Neural progenitor cell (in vitro differentiated cells): ENCODE measurements at places on chromosomes 4 and X. TPM values are rescaled to one million over a fixed set of nuclear protein-coding genes. Genes with fewer than 3 reads are reported as not detected.

The PAGE1 gene
- total RNA-seq, result not detected in 2 replicates

- no peaks in the 10 kb centered on the region for H3K4me1 ChIP-seq
- H3K27ac ChIP-seq, result no peak overlapping the region
- DNase-seq, result no peak
- H3K4me3 ChIP-seq, result no peak overlapping the region
These were observed 186.1 kb downstream of the ENOX2 start for GRCh38 chrX:130716781-130717413.

The FRG2 gene
- total RNA-seq, result not detected in 2 replicates

DNA sequence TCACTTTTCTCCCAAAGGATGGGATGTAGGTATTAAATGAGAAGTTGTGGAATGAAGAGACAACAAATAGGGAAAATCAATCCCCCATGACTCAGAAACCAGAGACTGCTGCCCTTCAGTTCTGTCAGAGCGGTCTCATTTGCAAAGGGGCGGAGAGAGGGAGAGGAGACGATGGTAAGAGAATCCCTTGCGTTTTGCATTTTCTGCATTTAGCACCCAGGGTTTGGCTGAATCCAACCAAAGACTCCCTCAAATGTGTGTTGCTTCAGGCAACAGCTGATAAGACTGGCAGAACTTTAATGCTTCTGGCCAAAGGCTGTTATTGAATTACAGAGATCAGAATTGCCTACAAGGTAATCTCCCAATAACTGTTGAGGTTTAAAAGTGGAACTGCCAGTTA lies 230.2 kb downstream of the EVC2 start:
- H3K4me3 ChIP-seq, result no peak overlapping the region
- H3K27me3 ChIP-seq, result no peaks in the 10 kb centered on the region
- no peak overlapping the region for H3K27ac ChIP-seq
- H3K4me1 ChIP-seq, result no peaks in the 10 kb centered on the region
- DNase-seq, result no peak

- no peak overlapping the region for H3K4me3 ChIP-seq
- no peak overlapping the region for H3K27ac ChIP-seq
- DNase-seq, result no peak
- no peaks in the 10 kb centered on the region for H3K36me3 ChIP-seq
- H3K27me3 ChIP-seq, result no peaks in the 10 kb centered on the region
These were observed 8.4 kb downstream of the CORIN start for GRCh38 chr4:47829438-47829837.

The SSX7 gene
- total RNA-seq, result not detected in 2 replicates

- no peaks in the 10 kb centered on the region for H3K4me1 ChIP-seq
- no peaks in the 10 kb centered on the region for H3K36me3 ChIP-seq
- DNase-seq, result no peak
- H3K4me3 ChIP-seq, result no peak overlapping the region
- H3K27ac ChIP-seq, result no peak overlapping the region
These were observed 385.4 kb downstream of the IL15 start for GRCh38 chr4:142021761-142022160.

The TRIM75 gene
- not detected in 2 replicates for total RNA-seq

The DCAF12L2 gene
- 1.6 and 2.4 TPM in 2 replicates for total RNA-seq

GRCh38 chr4:148057984-148058859 lies 326.3 kb downstream of the ARHGAP10 start:
- no peaks in the 10 kb centered on the region for H3K36me3 ChIP-seq
- H3K4me1 ChIP-seq, result no peaks in the 10 kb centered on the region
- no peak for DNase-seq
- H3K27me3 ChIP-seq, result no peaks in the 10 kb centered on the region

- H3K27ac ChIP-seq, result no peak overlapping the region
- H3K27me3 ChIP-seq, result no peaks in the 10 kb centered on the region
- no peak overlapping the region for H3K4me3 ChIP-seq
These were observed 9.4 kb downstream of the GPRIN3 start for GRCh38 chr4:89298155-89298554.

- H3K27me3 ChIP-seq, result no peaks in the 10 kb centered on the region
- H3K4me3 ChIP-seq, result no peak overlapping the region
- H3K4me1 ChIP-seq, result no peaks in the 10 kb centered on the region
- no peaks in the 10 kb centered on the region for H3K36me3 ChIP-seq
- DNase-seq, result no peak
These were observed 21.0 kb downstream of the SULT1E1 start for GRCh38 chr4:69838977-69839376.

The XAGE1B gene
- not detected in 2 replicates for total RNA-seq

The GUCY1B1 gene
- 10.8 and 10.9 TPM in 2 replicates for total RNA-seq

- no peaks in the 10 kb centered on the region for H3K27me3 ChIP-seq
- H3K27ac ChIP-seq, result peak overlapping the region; percentile 56
- H3K4me1 ChIP-seq, result peaks cover 19% of the 10 kb centered on the region
- DNase-seq, result peak; percentile 64
- peak overlapping the region; percentile 7 for H3K4me3 ChIP-seq
These were observed 15.0 kb downstream of the C4orf33 start for GRCh38 chr4:129110931-129111330.

DNA sequence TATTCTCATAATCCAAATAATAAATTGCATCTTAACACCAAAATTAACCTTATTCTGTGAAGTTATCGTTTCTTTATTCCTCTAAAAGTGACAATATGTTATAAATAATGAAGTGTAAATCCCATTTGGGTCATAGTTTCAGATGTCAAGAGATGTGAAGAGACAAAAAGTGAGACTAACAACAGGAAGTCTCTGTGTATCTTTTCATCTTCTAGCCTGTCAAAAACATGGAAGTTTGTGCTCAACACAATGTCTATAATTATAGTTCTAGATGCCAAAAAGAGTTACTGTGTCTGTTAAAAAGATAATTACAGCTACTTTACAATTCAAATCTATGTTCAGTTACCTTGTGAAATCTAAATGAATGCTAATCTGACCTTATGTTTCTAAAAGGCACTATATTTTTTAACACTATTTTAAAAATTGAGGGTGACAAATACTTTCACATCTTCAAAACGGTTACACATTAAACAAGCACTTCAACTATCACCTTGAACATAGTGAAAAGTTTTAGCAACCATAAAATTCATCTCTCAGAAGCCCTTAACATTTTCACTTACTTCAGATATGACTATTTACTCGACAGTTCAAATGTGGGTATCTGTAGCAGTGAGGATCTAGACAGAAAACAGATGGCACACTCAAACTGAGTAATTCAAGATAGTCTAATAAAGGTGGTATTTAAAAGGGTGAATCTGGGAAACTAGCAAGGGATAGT lies 509.8 kb downstream of the ARAP2 start:
- no peaks in the 10 kb centered on the region for H3K36me3 ChIP-seq
- H3K27ac ChIP-seq, result no peak overlapping the region
- no peaks in the 10 kb centered on the region for H3K27me3 ChIP-seq
- no peak overlapping the region for H3K4me3 ChIP-seq

GRCh38 chrX:132090403-132091159 lies 37.2 kb downstream of the FRMD7 start:
- no peak overlapping the region for H3K27ac ChIP-seq
- H3K36me3 ChIP-seq, result no peaks in the 10 kb centered on the region
- no peaks in the 10 kb centered on the region for H3K4me1 ChIP-seq
- H3K4me3 ChIP-seq, result no peak overlapping the region
- H3K27me3 ChIP-seq, result no peaks in the 10 kb centered on the region

The SLITRK2 gene
- total RNA-seq, result 0.12 and 0.26 TPM in 2 replicates

DNA sequence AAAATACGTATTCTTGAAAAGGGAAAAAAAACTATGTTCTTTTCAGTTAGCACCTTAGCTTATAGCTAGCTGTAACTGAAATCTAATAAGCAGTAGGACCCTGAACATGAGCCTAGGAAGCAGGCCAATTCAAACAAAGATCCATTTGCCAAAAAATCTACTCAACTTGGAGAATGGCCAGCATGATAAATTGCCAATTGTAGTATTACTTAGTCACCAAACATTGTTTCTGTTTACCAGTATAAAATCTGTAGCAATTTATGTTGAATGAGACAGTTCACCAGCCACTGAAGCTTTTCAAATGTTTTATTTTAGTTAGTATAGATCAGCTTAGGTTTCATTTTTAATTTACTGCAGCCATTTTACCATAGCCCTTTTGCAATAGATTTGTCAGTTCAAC lies 323.6 kb upstream of the DIPK2B start:
- no peaks in the 10 kb centered on the region for H3K36me3 ChIP-seq
- H3K27ac ChIP-seq, result no peak overlapping the region
- no peak overlapping the region for H3K4me3 ChIP-seq
- no peaks in the 10 kb centered on the region for H3K27me3 ChIP-seq
- DNase-seq, result no peak
- no peaks in the 10 kb centered on the region for H3K4me1 ChIP-seq

The SYP gene
- 0.07 and 0.62 TPM in 2 replicates for total RNA-seq

DNA sequence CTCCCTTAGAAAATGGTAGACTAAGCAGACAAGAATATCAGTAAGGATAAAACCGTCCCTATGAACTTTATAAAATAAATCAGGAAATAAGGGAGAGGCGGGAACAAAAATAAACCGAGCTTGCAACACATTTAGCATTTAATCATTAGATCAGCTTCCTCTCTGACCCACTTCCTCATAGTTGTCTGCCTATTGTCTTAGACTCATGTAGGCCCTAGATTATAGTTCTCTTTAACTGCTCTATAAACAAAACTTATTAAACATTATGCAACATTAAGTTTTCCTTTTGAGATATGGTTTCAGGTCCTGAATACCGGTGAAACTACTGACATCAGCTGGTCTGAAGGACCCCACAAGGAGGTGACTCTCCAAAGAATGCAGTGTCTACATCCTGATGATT lies 15.8 kb upstream of the SRD5A3 start:
- no peaks in the 10 kb centered on the region for H3K4me1 ChIP-seq
- no peak overlapping the region for H3K27ac ChIP-seq
- H3K4me3 ChIP-seq, result no peak overlapping the region
- DNase-seq, result no peak

DNA sequence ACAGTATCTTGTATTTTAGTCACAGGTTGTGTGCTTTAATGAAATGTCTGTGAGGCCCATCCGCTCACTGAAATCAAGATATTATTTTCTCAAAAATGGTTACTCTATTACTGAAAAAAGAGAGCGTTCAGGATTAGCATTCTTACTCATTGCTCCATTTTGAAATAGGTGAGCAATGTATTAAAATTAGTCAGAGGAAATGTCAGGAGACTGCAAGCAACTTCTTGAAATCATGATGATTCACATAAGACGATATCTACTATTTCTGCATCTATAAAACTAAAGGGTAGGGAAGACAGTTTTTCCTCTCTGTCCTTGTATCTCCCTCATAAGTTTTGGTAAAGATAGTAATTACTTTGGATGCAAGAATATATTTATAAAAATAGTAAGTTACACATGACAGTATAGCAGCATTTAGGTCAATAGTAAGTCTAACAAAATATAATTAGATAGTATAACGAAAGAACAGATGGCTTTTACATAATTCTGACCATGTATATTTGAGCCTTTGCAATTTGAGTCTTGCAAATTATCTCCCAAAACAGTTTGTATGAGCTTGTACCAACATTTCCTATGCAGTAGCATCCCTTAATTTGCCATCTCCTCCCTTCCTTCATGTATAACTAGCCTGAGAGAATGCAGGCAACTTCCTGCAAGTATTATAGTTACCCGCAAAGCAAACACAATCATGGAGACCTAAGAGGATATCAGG lies 937.8 kb downstream of the PCDH7 start:
- no peak overlapping the region for H3K4me3 ChIP-seq
- no peaks in the 10 kb centered on the region for H3K27me3 ChIP-seq
- H3K27ac ChIP-seq, result no peak overlapping the region
- DNase-seq, result no peak
- no peaks in the 10 kb centered on the region for H3K4me1 ChIP-seq
- H3K36me3 ChIP-seq, result no peaks in the 10 kb centered on the region

DNA sequence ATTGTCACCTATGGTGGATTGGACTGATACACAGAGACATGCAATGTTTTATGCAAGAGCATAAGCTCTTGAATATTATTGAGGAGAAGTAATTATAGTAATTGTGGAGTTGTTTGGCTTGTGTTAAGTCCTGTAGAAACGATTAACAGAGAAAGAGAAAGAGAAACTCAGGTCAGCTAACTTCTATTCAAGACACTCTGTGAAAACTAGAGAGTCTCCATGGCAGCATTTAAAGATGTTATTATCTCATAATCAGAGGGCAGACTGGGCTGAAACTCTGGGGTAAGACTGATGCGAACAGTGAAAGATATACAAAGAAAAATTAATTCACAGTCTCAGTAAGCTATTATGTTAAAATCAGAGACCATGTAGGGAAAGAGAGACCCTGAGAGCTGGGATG lies 625.7 kb downstream of the FAT4 start:
- H3K36me3 ChIP-seq, result no peaks in the 10 kb centered on the region
- no peaks in the 10 kb centered on the region for H3K27me3 ChIP-seq
- no peak for DNase-seq
- no peak overlapping the region for H3K27ac ChIP-seq
- no peak overlapping the region for H3K4me3 ChIP-seq

GRCh38 chr4:41305476-41305875 lies 48.7 kb downstream of the UCHL1 start:
- DNase-seq, result no peak
- no peaks in the 10 kb centered on the region for H3K27me3 ChIP-seq
- no peaks in the 10 kb centered on the region for H3K36me3 ChIP-seq
- no peak overlapping the region for H3K27ac ChIP-seq
- no peak overlapping the region for H3K4me3 ChIP-seq

The NPY2R gene
- total RNA-seq, result 6.1 and 8.5 TPM in 2 replicates

DNA sequence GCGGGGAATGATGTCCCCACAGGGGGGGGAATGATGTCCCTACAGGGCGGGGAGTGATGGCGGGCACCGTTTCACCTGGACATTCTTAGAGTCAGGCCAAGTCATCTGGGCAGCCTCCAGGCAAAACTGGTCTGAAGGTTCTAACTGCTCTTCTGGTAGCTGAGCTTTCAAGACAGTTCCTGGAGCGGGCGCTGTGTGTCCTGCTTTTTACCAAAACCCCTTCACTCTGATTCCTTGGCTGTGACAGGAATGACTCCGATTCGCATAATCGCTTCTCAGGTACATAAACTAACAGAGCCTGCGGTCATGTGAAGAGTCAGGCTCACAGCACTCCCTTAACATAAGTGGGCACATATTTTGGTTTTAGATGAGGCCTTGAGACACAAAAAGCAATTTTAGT lies 836.0 kb downstream of the TRIML1 start:
- peaks cover 35% of the 10 kb centered on the region for H3K4me1 ChIP-seq
- peaks cover 7% of the 10 kb centered on the region for H3K36me3 ChIP-seq

DNA sequence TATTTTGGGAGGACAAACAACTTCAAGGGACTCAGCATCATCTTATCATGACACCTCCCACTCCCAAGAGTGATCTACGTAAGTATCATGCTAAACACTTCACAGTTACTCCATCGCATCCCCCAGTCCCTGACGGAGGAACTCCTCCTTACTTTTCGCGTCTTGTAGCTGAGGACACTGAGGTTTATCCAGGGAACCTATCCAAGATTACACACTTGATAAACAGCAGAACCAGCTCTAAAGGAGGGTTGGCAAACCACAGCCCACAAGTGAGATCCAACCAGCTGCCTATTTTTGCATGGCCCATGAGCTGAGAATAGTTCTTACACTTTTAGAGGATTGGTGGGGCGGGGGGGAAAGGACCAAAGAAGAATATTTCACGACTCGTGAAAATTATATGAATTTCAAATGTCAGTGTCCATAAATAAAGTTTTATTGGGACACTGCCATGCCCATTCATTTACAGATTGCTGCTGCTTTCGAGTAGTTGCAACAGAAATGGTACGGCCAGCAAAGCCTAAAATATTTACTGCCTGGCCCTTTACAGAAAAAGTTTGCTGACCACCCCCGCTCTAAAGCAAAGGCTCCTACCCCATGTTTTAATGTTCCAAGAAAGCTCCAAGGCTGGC lies 47.8 kb downstream of the SEPSECS start:
- H3K4me1 ChIP-seq, result no peaks in the 10 kb centered on the region
- no peak for DNase-seq
- H3K4me3 ChIP-seq, result no peak overlapping the region

GRCh38 chr4:53175640-53176039 lies 190.2 kb downstream of the SCFD2 start:
- DNase-seq, result no peak
- H3K4me3 ChIP-seq, result no peak overlapping the region
- H3K27me3 ChIP-seq, result no peaks in the 10 kb centered on the region
- no peaks in the 10 kb centered on the region for H3K36me3 ChIP-seq
- no peaks in the 10 kb centered on the region for H3K4me1 ChIP-seq

The SSX3 gene
- total RNA-seq, result not detected in 2 replicates
